Activated naive CD8-positive, alpha-beta T cell treated with anti-CD3 and anti-CD28 coated beads, Interleukin-2, amount 50 U/mL, for 16 hours (primary cell): ENCODE measurements at places on chromosomes 16 and 17.

- no peak for DNase-seq
Observed at GRCh38 chr17:11216976-11217375, 24.0 kb upstream of the SHISA6 start.

DNA sequence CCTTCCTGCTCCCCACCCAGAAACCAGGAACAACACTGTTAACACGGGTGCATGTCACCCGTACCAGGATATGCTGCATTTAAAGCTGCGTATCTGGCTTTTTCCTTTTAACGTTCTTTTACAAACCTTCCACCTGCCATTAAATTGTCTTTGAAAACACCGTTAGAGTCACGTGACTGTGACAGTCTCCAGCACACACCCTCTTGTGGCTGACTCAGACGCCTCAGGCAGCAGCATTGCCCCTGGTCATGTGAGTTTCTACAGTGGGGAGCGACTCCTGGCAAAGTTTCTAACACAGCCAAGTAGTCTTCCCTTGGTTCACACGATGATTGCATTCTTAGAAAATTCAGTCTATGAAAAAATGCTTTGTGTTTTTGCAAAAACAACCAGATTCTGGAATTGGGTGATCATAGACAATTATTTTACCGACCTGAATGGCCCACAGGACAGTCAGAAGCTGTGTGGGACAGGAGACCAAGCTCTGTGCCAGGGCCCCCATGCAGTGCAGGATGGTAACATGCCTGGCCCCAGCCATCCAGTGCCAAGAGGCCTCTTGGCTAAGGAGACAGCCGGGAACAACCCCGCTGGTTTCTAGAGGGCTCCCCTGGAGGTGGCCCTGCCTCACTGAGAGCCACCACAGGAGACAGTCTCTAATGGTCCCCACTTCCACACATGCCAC is 199.1 kb downstream of the KATNIP start:
- DNase-seq = no peak

DNA sequence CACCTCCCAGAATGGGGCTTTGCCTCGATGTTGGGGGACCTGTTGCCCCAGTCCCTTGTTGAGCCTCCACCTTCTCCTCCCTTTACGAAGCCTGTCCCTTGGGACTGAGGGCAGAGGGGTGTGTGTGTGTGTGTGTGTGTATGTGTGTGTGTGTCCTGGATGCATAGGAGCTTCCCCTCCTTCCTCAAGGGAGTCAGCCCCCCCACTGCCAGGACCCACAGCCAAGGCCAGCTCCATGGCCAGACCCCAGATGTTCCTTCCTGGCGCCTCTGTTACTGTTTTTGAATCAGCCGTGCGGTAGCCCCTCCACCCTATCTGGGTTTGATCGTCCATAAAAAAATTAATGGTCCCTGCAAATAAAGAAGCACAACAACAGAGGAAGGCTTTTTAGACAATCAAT is 17.7 kb upstream of the DOK4 start:
- DNase-seq = no peak

DNA sequence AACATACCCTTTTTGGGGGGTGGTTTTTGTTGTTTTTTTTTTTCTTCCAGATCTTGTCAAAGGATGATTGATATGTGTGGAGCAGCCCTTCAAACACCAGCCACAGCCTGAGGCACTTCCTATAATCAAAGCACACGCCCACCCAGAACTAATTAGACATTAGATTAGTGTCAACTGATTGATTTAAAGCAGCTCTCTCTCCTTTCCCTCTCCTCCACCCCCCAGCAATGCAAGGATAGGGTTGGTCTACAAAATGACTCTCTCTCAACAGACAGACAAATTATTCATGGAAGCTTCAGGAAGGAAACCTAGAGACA is 250.3 kb upstream of the SOX9 start:
- DNase-seq = no peak

GRCh38 chr17:28093999-28094716 is 51.7 kb downstream of the NLK start:
- no peak for DNase-seq

DNA sequence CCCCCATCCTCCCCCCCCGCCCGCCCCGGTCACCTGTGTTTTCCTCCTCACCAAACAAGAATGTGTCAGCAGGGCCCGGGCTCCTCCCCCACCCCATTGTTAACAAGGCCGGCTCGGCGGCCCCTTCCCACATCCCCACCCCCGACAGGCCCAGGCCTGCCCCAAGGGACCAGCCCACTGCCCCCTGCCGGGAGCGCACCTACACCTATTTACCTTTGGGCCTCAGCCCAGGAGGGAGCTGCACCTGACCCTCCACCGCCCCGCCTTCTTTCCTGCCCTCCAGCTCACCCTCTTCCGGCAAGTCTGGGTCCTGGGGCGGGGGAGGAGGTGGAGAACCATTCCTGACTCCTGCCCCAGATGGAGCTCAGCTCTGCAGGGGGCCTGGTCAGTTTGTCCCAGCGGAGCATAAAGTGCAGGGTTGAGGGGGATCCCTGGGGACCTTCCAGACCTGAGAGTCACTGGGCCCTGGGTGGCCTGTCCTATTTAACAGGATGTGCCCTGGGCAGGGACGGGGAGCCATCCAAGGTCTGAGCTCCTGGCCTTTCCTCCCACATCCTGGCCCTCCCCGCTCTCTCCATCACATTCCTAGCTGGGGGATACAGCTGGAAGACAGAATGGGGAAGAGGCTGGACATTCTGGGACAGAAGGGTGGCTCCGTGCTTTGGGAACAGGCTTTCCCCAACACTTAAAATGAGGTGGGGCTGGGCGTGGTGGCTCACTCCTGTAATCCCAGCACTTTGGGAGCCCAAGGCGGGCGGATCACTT is 8.3 kb downstream of the FOXJ1 start:
- no peak for DNase-seq

GRCh38 chr17:45332989-45333701 is 16.3 kb upstream of the MAP3K14 start:
- no peak for DNase-seq

DNA sequence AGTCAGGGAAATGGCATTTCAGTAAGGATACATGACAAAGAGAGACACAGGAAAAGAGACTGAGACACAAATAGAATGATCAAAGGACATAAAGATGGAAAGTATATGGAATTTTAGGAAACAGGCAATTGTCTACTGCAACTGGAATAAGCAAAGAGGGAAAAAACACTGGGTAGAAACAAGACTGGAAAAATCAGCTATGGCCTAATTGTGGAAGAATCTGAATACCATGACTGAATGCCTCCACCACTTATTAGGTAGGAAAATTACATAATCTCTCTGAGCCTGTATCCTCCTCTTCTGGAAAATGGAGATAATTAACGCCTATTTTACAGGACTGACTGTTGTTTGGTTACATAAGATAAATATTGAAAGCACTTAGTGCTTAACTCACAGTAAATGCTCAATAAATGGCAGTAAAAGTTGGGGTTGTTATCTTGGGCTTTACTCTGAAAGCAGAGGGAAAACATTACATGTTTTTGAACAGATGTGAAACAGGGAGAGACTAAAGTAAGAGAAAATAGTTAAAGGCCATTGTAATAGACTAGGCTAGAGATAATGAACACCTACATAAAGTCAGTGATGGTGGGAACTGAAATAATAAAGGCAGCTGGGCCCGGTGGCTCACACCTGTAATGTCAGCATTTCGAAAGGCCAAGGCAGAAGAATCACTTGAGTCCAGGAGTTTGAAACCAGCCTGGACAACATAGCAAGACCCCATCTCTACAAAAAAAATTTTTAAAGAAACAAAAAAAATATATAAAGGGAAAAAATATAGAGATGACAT is 63.5 kb upstream of the C17orf78 start:
- no peak for DNase-seq

DNA sequence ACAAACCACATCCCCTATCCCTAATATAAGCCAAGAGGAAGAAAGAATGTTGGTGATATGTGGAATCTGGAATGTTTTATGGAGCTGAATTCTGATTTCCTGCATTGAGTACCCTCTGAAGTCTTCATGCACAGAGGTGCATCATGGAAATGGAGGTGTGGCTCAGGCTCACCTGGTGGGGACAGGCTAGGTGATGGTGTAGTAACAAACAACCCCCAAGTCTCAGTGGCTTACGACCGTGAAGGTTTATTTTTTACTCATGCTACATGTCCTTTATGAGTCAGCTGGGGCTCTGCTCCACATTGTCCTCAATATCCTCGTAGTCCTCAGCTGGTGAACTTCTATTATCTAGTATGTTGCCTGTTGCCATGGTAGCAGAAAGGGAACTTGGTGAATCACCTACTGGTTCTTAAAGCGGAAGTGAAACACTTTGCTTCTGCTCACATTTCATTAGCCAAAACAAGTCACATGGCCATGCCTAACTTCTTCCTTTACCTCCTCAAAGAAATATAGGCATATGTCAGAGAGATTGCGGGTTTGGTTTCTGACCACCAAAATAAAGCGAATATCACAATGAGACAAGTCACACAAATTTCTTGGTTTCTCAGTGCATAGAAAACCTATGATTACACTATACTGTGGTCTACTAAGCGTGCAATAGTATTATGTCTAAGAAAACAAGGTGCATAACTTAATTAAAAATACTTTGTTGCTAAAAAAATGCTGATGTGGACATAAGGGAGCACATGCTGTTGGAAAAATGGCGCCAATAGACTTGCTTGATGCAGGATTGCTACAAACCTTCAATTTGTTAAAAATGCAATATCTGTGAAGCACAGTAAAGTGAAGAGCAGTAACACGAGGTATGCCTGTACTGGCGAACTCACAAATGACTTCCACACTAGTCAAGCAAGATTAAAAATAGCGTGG is at the start of gene PMFBP1:
Gene PMFBP1, minus strand, starts transcription at position 51 of the 930 bp plus-strand sequence. CDS start 947 bp downstream, outside the sequence.
- DNase-seq = no peak

- DNase-seq = no peak
Observed at GRCh38 chr17:21078016-21078780, 35.4 kb upstream of the USP22 start.

DNA sequence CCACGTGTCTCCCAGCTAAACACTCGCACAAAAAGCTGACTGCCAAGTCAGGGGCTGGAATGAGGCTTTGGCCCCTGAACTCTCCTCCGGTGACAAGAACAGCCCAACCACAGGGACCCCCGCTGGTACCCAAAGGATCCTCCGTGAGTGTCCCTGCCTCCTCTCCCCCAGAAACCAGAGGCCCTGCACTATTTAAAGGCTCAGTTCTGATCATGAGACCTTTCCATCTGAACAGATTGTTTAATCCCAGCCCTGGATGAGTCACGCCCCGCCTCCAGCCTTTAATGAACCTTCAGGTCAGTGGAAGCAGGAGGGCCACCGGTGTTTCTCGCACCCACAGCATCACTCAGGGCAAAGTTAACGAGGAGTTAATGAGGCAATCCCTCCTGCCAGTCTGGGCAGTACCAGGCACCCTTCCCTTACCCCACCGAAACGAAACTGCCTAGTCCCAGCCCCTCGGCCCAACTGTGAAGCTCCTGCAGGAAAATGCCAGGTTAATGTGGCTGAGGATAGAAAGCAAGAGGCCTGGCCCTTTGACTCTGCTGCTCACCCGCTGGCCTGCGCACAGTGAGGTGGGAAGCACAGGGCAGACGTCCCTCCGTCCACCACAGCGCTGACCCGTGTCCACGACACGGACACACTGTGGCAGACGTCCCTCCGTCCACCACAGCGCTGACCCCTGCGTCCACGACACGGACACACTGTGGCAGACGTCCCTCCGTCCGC is 32.4 kb downstream of the TIMM22 start:
- no peak for DNase-seq

- no peak for DNase-seq
Observed at GRCh38 chr16:71384073-71384724, 25.7 kb downstream of the CALB2 start.

DNA sequence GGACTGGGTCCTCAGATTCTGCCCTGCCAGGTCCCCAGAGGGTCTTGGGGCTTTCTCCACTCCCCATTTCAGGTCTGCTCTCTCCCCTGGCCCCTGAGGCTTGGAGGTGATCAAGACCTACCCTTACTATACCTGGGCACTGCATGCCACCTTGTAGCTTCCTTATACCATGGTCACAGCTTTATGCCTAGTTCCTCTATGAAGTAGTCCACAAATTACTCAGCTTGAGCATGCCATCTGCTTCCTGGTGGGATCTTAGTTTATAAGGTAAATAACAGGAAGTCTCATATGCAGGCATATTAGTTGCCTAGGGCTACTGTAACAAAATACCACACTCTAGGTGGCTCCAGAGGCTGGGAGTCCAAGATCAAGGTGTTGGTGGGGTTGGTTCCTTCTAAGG is 11.0 kb upstream of the PMFBP1 start:
- no peak for DNase-seq

DNA sequence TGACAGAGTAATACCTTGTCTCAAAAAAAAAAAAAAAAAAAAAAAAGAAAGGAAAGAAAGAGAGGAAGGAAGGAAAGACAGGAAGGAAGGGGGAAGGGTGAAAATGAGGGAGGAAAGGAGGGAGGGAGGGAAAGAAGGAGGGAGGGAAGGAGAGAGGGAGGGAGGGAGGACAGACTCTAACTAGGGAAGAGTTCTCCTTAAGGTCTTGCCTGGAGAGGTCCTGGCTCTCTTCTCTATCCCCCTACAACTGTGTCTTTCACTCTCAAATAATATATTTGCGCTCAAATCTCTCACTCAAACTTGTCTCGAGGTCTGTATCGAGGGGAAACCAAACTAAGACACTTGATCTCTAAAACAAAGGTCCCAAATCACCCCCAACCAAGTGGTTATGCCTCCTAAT is 35.6 kb downstream of the WDR59 start:
- DNase-seq = no peak

DNA sequence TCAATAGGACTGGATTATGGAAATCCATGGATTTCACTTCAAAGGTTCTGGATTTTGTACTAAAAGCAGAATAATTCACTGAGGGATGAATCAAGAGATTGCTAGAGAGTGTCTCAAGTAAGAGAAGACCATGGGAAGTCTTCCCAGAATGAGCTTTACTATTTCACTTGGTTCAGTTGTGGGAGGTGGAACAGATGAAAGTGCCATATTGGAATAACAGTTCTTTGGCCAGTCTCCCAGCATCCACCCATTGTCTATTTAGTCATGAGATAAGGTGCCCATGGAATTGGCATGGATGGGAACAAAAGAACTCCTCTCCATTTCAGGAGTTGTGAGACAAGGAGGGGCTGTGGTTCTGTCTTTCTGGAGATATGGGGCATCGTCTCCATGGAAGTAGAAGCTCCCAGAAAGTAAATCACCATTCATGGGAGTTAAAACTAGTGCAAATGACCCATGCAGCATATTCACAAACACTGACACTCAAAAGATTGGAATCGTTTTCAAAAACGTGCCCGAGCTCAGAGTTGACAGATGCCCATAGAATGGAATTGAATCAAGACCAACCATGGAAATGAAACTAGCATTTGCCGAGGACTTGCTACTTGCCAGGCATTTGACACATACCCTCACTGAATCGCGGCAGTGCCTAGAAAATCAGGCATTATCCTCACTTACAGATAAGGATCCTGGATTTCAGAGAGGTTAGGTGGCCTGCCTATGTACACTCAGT is 36.2 kb upstream of the CLEC3A start:
- DNase-seq = no peak
